ENCODE measurements at places on chromosomes 4 and X.

- no peak for DNase-seq
Measured at GRCh38 chrX:129593137-129593536, 53.1 kb downstream of the OCRL start.

GRCh38 chrX:140431521-140431920, 73.3 kb downstream of the SOX3 start:
- DNase-seq, result no peak

GRCh38 chrX:4690521-4690920, 977.1 kb upstream of the PRKX start:
- DNase-seq, result no peak

- DNase-seq, result no peak
Measured at GRCh38 chr4:40976343-40976742, 226.6 kb downstream of the NSUN7 start.

GRCh38 chr4:139759097-139759496, 93.5 kb downstream of the MGST2 start:
- no peak for DNase-seq

DNA sequence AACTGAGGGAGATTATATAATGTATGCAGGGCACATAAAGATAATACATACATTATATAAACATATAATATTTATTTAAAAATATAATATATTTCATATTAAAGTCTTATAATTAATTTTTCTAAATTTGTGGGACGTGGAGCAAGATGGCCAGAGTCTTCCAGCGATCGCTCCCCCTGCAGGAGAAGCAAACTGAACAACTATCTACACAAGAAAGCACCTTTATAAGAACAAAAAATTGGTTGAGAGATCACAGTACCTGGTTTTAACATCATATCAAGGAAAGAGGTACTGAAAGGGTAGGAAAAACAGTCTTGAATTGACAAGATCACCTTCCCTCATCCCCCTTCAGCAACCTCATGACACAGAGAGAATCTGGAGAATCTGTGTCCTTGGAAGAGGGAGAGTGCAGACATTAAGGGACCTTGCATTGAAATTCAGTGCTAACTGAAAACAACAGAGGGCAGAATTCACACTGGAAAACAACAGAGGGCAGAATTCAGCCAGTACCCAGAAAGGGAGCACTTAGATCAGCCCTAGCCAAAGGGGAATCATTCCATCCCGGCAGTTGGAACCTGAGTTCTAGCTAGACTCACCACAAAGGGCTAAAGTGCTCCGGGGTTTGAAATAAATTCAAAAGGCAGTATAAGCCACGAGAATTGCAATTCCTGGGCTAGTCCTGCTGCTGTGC, 262.5 kb upstream of the NDST3 start:
- no peak for DNase-seq

DNA sequence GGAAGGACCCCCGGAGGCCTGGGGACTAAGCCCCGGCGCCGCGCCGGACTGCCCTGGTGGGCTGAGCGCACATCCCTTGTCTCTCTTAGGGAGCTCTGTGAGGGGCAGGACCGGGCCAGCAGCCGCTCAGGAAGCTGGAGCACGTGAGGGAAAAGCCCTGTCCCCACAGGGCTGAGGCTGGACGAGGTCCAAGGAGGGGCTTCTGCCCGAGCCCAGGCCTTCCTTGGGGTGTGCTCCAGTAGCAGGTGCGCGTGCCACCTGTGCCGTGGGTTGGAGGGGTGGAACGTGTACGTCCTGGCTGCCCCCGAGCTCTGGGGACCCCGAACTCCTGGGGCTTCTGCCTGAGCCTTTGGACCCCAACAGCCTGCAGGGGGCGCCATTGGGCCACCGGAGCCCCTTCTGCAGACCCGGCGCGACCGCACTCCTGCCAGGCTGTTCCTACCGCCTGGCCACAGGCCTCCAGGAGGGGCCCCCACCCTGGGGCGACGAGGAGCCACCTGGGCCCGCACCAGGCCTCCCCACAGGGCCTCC, 27.2 kb downstream of the TACC3 start:
- DNase-seq, result peak; percentile 82

- DNase-seq, result no peak
Measured at GRCh38 chrX:15864023-15864422, 9.4 kb upstream of the AP1S2 start.

DNA sequence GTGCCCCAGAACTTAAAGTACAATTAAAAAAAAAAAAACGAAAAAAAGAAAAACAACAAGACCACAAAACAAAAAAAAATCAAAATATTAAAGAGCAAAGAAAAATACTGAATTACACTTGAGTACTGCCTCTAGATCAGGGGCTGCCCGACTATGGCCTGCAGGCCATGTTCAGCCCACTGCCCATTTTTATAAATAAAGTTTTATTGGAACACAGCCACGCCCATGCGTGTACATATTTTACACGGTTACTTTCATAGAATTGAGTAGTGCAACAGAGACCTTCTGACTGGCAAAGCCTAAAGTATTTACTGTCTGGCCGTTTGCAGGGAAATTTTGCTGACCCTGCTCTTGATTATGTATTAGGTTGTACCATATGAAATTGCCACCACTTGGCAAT, 130.5 kb downstream of the ATXN3L start:
- DNase-seq, result no peak

GRCh38 chr4:101037938-101038413, 309.4 kb downstream of the PPP3CA start:
- DNase-seq, result no peak

GRCh38 chr4:75048208-75048879, 115.4 kb downstream of the PARM1 start:
- DNase-seq, result no peak

GRCh38 chr4:168390041-168390440, 71.5 kb upstream of the DDX60 start:
- no peak for DNase-seq

DNA sequence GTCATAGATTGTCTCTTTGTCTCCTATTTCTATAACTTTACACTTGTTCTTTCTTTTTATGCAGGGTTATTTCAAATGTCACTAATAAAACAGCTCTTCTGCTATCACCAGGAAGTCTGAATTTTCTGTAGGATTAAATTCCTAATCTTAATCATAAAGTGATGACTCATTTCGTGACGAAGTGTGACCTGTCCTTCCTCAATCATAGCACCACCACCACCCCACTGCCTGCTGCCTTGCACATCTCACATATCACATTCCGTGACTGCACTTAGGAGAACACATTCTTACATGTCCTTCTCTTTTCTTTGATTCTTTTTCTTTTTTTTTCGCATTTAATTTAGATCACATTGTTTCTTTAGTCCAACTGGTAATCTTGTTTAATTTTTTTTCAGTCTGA, 57.7 kb upstream of the UGT2B7 start:
- no peak for DNase-seq

DNA sequence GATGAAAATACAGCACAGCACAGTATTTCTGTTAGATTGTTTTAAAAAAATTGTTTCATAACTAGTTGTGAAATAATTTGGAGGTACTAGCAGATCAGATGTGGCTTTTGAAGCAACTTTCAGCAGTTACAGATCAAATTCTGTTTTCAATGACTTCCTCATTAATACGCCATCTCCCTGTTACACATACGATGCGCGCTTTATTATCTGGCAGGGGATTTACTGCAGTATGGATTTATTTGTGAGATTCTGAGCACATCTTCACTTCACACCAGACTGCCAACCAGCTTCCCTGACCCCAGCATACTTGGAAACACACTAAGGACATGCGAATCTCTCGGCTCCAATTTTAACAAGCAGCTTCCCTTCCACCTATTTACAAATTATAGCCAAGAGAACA, 235.5 kb upstream of the DIAPH2 start:
- no peak for DNase-seq

DNA sequence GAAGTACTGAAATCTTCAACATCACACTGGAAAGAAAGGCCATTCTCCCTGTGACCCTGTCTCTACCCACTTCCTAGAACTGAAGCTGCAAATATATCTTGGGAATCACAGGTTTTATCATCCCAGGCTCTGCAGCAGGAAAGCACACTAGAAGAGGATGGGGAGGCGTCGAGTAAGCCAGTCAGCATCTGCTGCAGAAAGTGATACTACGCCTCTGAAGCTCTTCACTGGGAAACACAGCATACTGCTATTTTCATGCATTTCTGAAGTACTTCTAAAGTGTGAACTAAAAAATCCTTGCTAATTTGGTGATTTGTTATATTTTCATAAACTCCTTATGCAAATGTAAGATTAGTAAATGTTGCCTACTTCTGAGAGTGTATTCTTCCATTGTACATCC, 29.1 kb downstream of the RAB33B start:
- no peak for DNase-seq

DNA sequence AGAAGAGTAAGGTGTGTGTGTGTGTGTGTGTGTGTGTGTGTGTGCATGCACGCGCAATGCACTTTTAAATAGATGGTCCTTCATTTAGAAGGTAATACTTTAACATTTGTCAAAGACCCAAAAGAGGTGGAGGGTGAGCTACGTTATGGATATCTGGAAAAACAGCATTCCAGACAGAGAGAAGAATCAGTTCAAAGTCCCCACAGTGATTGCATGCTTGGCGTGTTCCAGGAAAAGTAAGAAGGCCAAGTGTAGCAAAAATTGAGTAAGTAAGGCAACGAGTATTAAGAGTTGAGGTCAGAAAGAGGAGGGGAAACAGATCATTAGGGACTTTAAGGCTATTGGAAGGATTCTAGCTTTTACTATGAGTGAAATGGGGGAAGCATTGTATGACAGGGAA, 21.9 kb upstream of the GABRE start:
- no peak for DNase-seq

DNA sequence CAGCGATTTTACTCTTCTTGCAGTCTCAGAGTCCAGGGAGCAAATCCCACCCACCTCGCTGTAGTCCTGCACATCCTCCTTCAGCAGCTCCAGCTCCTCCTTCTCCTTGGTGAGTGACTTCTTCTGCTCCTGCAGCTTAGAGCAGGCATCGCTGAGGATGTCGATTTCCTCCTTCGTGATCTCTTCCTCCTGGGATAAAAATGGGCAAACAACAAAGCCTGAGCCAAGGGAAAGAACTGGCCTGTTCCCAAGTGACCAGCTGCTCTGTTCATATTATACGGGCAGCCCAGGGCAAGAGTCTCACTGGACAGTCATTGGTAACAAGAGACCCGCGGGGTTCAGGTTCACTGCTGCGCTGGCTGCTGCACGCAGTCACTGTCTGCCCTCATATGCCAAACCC, 26.2 kb downstream of the FGFR3 start:
- DNase-seq, result no peak

DNA sequence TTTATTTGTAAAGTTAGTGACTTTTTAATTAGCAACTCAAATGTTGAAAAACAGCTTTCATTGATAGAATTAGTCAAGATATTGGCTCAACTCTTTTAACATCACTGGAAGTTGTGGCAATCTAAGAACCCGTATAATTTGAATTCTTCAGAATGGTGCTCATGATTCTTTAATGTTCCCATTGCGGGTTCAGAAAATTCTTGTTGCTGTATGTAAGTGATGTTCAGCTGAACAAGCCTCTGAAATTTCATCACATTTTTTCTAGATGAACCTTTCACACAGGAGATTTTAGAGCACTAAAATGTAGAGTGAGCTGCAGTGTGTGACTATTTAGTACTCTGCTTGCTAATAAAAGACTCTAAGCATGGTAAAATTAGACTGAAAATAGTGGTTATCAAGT, 1317.7 kb downstream of the FSTL5 start:
- DNase-seq, result no peak

GRCh38 chr4:158787709-158788475, 19.1 kb downstream of the FNIP2 start:
- DNase-seq, result no peak
